ENCODE measurements at places on chromosomes 12 and 14.

GRCh38 chr12:51391283-51392123, at the start of gene GALNT6:
Gene GALNT6 (minus strand): TSS chr12:51391406. CDS start chr12:51379781, 11,625 bp downstream.
- no peak for DNase-seq

DNA sequence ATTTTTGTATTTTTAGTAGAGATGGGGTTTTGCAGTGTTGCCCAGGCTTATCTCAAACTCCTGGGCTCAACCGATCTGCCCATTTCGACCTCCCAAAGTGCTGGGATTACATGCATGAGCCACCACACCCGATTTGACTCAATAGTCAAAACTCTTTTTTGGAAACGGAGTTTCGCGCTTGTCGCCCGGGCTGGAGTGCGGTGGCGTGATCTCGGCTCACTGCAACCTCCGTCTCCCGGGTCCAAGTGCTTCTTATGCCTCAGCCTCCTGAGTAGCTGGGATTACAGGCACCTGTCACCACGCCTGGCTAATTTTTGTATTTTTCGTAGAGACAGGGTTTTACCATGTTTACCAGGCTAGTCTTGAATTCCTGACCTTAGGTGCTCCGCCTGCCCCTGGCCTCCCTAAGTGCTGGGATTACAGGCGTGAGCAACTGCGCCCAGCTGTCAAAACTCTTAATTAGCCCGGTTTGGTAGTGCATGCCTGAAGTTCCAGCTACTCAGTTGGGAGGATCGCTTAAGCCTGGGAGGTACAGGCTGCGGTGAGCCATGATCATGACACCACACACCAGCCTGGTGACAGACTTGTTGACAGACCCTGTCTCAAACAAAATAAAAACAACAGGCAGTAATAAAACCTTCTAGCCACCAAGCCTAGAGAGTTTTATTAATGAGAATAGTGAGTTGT, 12.4 kb downstream of the MED21 start:
- no peak for DNase-seq

DNA sequence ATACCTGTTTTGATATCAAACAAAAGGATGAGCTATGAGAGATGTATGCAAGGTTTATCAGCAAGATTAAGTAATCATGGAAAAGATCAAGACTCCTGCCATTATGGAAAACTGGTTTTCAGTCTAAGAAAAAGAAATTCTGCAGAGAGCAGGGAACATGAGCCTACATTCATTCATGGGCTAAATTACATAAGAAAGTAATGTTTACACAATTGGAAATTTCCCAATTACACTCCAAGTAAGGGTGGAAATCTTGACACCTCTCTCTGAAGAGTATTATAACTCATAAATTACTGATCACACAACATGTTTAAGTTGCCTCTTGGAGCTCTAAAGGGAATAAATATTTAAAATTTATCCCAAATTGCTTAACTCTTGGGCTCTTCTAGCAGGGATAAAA, 206.2 kb downstream of the SLC6A15 start:
- no peak for DNase-seq

- no peak for DNase-seq
Observed at GRCh38 chr12:110971189-110971920, 51.0 kb upstream of the MYL2 start.

DNA sequence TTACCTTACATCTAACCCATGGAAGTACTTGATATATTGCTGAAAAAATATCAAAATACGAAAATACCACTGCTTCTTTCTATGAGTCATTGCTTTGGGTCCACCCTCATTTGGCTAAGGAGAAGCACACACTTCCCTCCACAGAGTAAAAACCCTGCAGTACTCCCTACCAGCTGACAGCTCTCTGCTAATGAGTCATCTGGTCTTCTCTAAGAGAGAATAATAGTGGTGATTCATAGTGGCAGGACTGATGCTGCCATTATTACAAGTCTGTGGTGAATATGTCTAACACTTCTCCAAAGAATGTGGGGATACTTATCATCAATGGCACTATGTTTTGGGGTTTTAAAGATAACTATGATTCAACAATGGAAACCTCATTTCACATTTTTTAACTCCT, 90.7 kb downstream of the PPFIA2 start:
- peak; percentile 63 for DNase-seq

DNA sequence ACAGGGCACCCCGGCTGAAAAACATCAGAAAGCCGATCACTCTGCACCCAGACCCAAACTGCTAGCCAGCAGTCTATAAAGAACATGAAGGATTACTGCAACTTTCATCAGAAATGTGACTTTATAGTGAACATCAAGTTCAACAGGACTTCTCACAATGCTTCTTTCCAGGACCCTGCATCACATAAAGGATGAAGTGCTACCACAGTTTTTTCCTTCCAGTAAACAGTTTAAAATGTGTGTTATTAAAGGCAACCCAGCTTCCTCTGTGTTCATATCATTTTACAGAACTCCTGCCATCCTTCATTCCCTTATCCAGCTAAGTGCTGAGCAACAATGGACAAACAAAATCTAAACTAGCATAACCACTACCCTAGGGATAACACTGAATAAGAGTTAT, 280.3 kb upstream of the DIO2 start:
- DNase-seq, result peak; percentile 15

- DNase-seq, result no peak
Observed at GRCh38 chr12:130457215-130457614, 119.5 kb downstream of the PIWIL1 start.

- peak; percentile 5 for DNase-seq
Observed at GRCh38 chr14:59159169-59159568, 29.3 kb upstream of the DAAM1 start.

- DNase-seq, result no peak
Observed at GRCh38 chr14:71287567-71287966, 380.3 kb downstream of the PCNX1 start.

GRCh38 chr12:98002887-98003493, 512.4 kb upstream of the TMPO start:
- DNase-seq, result peak; percentile 26

GRCh38 chr14:38089123-38089522, 118.6 kb upstream of the SSTR1 start:
- DNase-seq, result no peak

DNA sequence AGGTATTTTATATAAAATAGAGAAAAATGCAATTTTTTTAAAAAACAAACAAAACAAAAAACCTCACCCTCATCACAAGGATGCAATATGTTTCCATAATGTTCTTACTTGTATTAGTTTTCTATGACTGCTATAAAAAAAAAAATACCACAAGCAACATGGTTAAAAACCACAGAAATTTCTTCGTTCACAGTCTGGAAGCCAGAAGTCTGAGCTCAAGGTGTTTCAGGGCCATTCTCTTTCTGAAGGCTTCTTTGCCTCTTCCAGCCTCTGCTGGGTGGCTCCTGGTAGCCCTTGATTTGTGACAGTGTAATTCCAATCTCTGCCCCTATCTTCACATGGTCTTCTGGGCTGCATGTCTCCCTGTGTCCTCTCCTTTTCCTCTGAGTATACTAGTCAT, 21.5 kb upstream of the SSTR1 start:
- no peak for DNase-seq

GRCh38 chr14:44528180-44528579, 21.1 kb upstream of the FSCB start:
- no peak for DNase-seq

DNA sequence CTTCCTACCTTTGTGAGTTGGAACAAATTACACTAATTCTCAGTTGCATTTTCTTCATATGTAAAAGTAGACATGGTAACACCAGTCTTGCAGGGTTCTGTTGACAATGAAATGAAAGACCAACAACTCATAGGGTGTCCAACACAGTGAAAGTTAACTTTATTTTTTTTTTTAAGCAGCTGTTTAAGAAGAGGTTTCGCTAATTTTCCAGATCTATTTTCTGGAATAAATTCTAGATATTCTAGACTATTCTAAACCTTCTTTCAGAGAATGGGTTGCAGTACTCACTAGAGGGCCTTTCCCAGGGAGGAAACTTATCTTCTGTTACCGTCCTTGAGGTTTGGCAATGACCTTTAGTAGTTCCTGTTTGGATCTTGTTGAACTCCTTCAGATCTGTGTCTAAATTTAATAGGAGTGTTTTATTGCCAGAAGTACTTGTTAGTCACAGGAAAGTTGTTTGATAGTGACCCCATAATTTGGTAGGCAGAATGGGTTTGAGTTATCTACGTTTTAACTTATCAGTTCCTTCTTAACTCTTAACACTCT, 2.8 kb upstream of the ART4 start:
- no peak for DNase-seq

GRCh38 chr12:74394647-74395046, 143.0 kb upstream of the ATXN7L3B start:
- DNase-seq, result no peak

DNA sequence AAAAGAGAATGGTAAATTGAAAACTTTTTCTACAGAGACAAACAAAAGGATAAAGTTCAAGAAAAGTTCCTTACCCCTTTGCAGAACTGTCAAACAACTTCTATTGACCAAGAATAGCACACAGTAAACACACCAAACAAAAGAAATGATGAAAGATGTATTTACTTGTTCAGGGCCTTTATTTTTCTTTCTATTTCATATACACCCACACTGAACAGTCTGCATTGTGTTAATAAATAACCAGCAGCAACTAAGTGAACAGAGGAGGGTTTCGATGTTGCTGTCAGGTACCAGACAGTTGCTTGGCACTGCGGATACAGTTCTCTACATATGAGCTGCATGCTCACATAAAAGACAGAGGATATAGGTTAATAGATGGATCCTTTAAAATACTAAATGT, 122.1 kb downstream of the SOX5 start:
- DNase-seq, result no peak

- no peak for DNase-seq
Observed at GRCh38 chr12:88716240-88716639, 136.0 kb upstream of the KITLG start.

DNA sequence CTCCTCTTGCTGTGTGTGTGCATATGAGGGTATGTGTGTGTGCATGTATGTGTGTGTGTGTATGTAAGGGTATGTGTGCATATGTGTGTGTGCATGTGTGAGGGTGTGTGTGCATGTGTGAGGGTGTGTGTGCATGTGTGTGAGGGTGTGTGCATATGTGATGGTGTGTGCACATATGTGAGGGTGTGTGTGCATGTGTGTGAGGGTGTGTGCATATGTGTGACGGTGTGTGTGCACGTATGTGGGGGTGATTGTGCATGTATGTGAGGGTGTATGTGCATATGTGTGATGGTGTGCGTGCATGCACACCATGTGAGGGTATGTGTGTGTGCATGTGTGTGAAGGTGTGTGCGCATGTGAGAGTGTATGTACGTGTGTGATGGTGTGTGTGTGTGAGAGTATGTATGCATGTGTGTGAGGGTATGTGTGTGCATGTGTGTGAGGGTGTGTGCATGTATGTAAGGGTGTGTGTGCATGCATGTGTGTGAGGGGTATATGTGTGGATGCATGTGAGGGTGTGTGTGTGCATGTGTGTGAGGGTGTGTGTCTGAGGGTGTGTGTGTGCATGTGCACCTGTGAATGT, 15.4 kb downstream of the DAO start:
- no peak for DNase-seq

GRCh38 chr12:108063192-108063591, 65.9 kb upstream of the WSCD2 start:
- DNase-seq, result no peak

DNA sequence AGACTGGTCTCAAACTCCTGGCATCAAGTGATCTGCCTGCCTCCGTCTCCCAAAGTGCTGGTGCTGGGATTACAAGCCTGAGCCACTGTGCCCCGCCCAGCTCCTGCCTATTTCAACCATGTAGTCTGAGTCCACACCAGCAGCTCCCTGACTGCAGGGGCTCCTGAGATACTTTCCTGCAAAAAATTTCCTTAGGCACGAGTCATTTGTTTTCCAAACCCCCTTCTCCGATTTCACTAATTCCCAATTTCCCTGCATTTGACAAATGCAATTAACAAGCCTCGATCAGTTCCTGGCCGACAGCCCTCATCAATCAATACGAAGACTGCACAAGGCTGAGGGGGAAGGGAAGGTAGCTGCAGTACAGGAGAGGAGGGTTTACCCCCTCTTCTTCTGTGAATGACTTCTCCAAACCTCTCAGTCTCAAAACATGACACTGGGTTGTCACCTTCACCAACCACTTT, 10.1 kb downstream of the PSMB5 start:
- no peak for DNase-seq

DNA sequence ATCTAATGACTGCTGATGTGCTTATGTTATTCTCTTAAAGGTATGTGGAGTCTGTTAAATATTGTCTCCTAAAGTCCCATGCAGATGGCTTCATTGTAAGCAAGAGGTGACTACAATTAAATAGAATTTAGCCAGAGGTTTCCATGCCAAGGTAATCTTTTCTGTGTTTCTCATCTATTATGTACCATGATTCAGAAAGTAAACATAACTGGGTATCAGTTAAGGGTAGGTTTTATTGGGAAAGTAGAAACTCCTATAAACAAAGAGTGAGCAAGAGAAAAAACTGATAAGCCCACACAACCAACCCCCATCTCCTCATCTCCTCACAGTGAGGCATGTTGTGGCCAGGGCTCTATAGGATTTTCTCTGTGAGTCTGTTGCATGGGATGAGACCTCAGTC, 611.7 kb downstream of the SNAPC1 start:
- no peak for DNase-seq

GRCh38 chr14:89498878-89499277, 81.8 kb upstream of the FOXN3 start:
- DNase-seq, result no peak

DNA sequence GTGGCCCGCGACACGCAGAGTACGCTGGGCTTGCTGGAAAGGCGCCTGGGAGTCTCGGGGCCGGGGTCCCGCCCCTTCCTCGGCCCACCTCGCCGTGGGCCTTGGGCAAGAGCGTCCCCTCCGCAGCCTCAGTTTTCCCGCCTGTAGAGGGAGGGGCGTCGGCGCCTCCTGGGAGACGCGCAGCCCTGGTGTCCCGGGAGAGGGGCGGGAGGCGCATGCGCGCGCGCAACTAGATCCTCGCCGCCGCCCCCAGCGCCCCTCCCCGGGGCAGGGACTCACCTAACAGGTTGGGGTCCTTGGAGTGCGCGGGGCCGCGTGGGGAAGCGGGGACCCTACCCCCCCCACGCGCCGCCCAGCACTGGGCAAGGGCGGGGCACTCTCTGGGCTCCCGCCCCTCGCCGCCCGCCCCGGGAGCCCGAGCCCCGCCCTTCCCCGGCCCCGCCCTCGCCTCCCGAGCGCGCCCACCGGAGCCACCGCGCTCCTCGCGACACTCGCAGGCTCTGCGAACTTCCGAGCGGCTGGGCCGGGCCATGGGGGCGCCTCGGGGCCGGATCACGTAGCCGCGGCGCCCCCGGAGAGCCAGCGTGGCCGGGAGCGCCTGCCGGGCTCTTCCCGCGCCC, at the start of gene KIF26A:
TSS of gene KIF26A (plus strand) at position 490 of the 620 bp plus-strand sequence. CDS start 136 bp downstream, outside the sequence.
- DNase-seq, result no peak

DNA sequence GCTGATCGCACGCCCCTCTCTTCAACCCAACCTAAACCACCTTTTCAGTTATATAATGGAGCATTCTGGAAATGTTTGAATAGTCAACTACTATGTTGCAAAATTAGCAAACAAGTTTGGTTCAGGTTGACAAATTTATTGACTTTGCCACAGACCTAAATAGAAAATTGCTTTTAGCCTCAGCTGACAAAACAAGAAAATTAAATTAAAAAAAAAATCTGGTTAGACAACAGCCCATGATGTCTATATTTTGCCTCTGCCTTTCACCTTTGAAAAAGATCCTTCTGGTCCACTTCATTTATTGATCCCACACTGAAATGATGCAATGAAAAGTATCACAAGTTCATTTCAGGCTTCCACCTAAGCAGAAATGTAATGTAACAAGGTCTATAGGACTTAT, 17.5 kb downstream of the SLC38A4 start:
- DNase-seq, result no peak

Measured in fibroblast of gingiva (primary cell).